ENCODE measurements at places on chromosomes 4 and X.

DNA sequence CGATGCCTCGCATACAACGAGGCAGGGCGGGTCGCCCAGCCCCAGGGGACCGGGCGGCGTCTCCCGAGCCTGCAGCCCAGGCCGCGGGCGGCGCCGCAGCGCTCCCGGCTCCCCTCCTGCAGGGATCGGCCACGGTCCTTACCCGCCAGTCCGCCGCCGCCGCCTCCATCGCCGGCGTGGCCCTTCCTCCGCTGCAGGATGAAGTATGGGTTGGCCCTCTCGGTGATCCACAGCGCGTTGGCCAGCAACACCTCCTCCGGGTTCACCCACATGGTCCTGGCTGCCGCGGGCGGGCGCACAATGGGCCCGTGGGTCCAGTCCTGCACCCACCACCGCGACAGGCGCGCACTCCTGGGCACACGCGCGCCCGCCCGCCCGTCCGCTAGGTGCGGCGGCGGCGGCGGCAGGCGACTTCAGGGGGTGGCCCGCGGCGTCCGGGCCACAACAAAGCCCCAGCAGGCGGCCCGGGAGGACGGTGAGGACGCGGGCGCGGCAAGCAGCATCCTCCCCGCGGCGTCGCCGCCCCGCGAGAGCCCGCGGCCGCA lies 339 bp downstream of the TBC1D9 start:
- peak; percentile 24 for DNase-seq

DNA sequence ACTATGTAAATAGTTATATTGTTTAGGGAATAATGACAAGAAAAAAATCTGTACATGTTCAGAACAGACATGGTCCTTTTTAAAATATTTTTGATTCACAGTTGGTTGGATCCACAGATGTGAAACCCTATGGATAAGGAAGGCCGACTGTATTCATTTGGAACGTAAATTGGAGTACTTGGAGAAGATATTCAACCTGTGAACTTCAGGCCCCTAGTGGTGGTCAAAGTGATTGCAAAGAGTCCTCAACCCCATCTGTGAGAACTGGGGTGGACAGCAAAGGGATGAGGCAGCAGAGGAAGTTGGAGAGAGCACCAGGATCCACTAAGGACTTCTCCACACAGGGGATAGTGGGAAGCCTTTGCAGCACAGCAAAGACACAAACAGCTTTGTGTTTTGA lies 6.2 kb upstream of the CXCL13 start:
- DNase-seq, result peak; percentile 28

- DNase-seq, result peak; percentile 88
Measured at GRCh38 chr4:76781698-76782595, 116.0 kb downstream of the SOWAHB start.

DNA sequence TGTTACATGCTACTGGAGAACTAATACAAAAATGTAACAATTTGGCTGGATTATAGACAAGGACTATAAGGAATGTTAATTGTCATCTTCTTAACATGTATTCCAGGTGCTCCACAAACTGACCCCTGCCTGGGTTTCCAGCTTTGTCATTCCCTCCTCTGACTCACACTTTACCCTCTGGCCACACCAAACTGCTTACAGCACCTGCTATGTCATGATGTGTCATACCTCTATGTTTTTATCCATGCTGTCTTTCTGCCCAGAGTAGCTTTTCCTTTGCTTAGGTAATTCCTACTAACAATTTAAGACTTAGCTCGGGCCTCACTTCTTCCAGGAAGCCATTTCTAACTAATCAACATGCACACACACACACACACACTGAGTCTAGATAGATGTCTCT lies 14.0 kb upstream of the SHROOM4 start:
- no peak for DNase-seq

GRCh38 chrX:29542152-29542551 lies 673.2 kb upstream of the MAGEB2 start:
- DNase-seq, result no peak

GRCh38 chr4:8846046-8846720 lies 25.5 kb downstream of the HMX1 start:
- no peak for DNase-seq

GRCh38 chrX:23799469-23800065 lies 16.6 kb downstream of the SAT1 start:
- DNase-seq, result peak; percentile 23

DNA sequence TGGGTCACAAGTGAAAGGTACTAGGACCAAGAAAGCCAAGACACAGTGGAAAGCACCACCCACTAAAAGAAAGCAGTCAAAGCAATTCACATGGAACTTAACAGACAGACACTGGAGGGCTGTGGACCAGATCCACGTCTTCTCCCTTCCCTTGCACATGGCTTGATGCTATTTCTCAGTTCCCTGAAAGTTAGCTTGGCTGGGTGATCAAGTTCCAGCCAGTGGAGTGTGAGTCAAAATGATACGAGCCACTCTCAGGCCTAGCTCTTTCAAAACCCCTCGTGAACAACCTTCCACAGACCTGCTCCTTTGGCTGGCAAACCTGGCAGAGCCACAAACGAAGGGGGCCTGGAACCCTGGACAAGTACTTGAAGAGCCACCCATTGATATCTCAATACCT lies 52.0 kb downstream of the RELL1 start:
- DNase-seq, result no peak

DNA sequence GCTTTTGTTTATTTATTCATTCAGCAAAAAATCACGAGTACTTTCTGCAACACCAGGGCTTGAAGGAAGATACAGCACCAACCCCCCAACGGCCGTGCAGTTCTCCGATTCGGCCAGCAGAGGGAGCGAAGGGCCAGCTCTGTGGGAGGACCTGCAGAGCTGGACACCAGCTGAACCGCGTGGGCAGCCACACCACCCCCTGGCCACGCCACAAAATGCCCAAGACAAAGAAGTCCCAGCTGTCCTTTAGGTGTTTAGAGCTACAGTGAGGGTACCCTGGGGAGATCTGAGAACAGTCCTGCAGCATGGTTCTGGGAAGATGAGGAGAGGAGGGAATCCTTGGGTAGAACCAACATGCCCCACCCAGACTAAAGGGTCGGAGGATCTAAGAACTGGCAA lies 83.1 kb downstream of the RELL1 start:
- DNase-seq, result peak; percentile 59

DNA sequence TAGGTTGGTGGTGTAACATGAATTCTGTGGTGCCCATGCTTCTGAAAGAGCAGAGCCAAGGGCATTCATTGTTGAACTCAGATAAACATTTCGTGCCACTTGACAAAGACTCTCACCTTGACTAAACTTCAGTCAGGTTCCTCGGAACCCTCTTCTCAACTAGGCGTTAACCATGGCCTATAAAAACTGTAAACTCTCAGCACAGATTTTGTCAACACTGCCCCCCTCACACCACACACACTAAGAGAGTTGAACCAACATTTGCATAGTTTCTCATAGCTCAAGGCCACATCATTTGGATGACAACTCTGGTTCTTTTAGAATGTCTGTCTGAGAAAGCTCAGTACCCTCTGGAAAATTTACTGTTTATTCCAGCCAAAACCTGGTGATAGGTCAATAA lies 28.1 kb downstream of the CASP6 start:
- DNase-seq, result no peak

DNA sequence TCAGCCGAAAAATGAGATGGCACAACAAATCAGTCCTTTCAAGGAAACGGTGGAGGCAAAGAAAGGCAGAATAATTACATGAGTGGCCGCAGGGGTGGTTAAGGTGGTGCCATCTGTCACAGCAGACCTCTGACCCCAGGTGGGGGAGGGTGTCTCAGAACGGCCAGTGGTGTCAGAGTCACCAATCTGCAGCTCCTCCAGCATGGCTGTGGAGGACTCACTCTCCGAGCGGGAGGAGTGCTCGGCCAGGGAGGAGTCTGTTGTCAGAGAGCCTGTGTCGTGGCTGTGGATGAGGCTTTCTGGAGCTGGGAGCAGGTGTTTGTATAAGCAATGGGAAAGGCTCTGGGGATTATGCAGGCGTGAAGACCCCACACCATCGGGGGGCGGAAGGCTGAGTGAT lies 130.3 kb upstream of the PDLIM3 start:
- no peak for DNase-seq

GRCh38 chr4:105709081-105709450 lies 482 bp downstream of the GSTCD start:
- DNase-seq, result peak; percentile 35

GRCh38 chr4:6892190-6892908 lies 17.3 kb upstream of the TBC1D14 start:
- peak; percentile 72 for DNase-seq

GRCh38 chr4:187128222-187128621 lies 404.6 kb upstream of the FAT1 start:
- peak; percentile 77 for DNase-seq

DNA sequence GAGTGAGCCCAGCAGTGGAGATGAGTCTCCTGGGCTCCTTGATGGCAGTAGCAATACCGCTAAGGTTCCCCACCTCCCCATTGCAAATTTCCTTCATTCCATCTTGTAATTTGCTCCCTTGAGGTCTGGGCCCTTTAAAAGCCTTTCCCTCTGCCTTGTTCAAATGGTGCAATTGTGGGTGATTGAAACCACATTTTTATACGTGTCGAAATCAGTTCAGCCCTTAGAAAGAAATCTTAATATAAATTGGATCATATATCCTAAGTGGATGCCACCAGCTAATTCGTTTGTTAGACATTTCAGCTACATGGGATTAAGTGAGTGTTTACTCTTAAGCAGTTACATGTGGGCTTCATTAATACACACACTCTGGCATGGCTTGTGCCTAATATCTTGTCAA lies 68.6 kb downstream of the NHS start:
- DNase-seq, result no peak

DNA sequence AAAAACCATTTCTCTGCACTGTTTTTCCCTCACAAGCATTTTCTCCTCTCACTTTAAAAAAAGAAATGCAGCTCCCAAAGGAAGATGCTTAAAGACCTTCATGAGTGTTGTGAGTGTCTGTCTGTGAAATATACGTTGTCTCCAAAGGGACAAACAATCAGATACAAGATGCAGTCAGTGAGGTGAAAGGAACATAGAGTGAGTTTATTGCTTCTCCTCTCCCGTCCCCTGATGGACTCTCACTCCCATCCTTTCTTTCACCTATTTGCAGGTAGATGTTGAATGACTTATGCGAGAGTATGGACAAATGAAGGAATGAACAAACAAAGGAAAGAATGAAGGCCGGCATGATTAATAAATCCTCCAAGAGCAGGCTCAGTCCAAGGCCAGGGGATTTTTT lies 561.2 kb upstream of the DIPK2B start:
- DNase-seq, result no peak

DNA sequence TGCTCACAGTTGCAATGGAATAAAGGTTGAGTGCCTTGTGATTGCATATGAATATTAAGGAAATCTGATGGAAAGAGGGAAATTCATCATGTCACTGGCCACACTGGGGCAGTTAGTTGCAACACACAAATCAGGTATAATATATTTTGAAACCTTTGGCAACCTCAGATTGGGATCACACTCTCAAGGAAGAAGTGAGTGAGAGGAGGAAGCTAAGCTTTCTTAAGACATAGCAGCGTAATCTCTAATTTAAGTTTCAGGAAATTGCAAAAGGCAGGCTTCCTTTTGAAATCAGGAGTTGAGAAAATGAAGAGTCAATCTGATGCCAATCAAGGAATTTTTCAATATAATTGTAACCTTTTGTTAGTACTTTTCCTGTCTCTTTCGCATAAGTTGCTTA lies 12.3 kb upstream of the CLTRN start:
- DNase-seq, result no peak

DNA sequence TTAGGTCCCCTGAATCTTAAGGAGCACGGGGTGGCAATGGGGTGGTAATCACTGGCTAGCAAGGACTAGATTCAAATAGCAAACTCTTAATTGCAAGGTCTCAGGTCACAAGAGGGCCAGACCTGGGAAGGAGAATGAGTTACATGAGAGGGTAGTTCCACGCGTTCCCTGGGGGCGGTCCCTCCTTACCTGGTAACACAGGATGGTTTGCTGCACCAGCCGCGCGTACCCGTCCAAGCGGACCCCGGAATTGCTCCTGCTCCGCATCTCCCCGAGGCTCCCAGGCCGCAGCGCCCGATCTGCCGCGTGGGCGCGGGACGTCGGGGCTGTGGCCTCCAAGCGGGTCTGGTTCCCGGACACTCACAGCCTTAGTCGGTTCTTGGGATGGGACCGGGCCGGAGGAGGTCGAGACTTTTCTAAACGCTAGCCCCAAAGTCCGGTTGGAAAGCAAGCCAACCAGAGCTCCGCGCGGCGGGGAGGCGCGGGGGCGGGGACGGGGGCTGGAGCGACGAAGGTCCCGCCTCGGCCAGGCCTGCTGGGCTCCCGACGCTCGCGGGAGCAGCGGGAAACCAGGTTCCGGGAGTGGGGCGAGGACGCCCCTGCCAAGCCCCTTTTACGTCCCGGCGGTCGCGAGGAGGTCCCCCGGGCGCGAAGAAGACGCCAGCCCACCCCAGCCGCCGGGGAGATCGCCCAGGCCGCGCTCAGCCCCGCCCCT lies at the start of gene PHKA2:
PHKA2 (minus strand) TSS at position 449 of the 715 bp plus-strand sequence; CDS start at position 267, 182 bp downstream.
- DNase-seq, result peak; percentile 30

DNA sequence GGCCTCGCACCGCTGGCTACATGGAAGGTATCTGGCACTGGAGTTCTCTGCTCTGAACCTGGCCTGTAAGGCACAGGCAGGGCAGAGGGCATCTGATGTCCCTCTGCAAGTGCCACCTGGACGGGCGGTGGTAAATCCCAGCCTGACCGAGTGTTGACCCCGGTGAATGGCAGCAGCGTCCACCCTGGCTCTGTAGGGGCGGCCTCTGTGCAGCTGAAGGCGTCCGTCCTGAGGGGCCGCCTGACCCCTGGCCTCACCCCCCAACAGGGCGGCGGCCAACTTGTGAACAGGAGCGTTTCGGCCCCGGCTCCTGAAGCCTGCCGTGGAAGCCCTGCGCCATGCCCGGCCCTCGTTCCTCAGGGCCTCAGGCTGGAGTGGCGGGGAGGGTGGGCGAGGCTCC lies 51.4 kb downstream of the CPZ start:
- DNase-seq, result no peak

DNA sequence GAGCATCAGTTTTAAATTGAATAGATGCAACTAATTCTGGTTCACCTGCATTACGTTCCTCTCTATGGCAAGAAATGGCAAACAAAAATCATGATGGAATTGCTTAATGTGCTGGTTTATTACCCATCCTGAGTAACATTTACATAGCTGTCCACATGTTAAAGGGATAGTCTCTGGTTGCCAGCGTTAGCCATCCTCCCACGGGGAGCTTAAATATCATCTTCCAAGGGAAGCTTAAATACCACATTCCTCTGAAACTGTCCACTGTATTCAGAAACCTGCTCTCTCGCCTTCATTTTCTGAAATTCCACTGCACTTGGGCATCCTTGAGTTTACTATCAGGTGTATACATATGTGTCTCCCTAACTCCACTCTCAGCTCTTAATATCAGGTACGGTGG lies 586.6 kb downstream of the TLL1 start:
- DNase-seq, result no peak

DNA sequence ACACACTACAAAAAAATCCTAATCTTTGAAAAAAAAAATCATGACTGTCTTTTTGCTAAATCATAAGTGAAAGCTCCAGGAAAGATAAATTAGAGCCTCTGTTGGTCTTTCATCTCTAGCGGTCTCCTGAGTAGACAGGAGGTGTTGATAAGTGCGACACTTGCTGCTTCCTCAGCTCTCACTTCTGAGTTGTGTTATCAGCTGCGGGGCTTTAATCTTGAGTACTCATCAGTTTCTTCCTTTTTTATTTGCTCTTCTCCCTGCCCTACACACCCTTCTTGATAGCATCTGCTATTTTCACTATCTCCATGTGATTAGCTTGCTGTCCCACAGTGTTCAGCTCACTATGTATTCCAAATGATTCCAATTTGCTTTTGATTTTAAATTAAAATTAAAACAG lies 1449.2 kb downstream of the C4orf33 start:
- no peak for DNase-seq
